ENCODE measurements at places on chromosomes 1 and 21. TPM values are rescaled to one million over a fixed set of nuclear protein-coding genes. Genes with fewer than 3 reads are reported as not detected.

SLC9C2 gene
- total RNA-seq = 0.77 TPM

LRRC41 gene
- 84.4 TPM for total RNA-seq

KRTAP19-1 gene
- total RNA-seq = not detected

DENND2D gene
- total RNA-seq = 7.3 TPM

ERG gene
- 4.7 TPM for total RNA-seq

ANXA9 gene
- 7.9 TPM for total RNA-seq

SH2D5 gene
- total RNA-seq = 0.53 TPM

NBPF11 gene
- total RNA-seq = 9.9 TPM

IQGAP3 gene
- 4.2 TPM for total RNA-seq

All from hepatocyte (in vitro differentiated cells).